ENCODE measurements at places on chromosomes 1 and 21.

- no peak for DNase-seq
These were observed 394.5 kb upstream of the USP24 start for GRCh38 chr1:55609630-55610029.

- DNase-seq, result no peak
These were observed 300.3 kb upstream of the B3GALT2 start for GRCh38 chr1:193486671-193487229.

- DNase-seq, result no peak
These were observed 6.7 kb downstream of the C1QTNF12 start for GRCh38 chr1:1239614-1240347.

GRCh38 chr1:47996060-47996405, 1.2 kb downstream of the TRABD2B start:
- DNase-seq, result no peak

DNA sequence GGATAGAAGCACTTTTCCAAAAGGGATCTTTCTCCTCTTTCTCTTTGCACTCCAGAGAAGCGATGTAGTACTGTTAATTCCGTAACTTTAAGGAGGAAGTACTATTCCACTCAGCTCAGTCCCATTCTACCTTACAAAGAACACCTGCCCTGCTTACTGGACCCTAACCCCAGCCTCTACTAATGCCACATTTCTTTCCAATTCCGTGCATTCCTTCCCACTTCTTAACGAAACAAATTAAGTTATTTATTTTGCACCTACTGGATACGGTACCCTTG, 511 bp downstream of the NDC1 start:
- DNase-seq, result peak; percentile 26

DNA sequence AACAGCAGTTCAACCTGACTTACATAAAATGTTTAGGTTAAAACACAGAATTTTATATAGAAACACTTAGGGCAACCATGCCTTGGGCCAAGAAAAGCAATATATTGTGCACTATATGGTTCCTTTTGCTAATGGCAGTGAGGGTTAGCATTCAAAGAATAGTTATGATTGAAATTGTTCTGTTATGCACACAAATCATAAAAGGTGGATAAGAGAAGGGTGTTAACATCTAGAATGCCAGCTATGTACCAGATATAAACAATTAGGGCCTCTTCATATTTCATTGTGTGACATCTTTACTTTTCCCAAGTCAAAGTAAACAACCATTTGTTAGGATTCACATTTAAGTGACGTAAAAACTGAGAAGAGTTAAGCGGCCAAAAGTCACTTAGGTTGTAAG, 308.0 kb upstream of the B3GALT2 start:
- no peak for DNase-seq

DNA sequence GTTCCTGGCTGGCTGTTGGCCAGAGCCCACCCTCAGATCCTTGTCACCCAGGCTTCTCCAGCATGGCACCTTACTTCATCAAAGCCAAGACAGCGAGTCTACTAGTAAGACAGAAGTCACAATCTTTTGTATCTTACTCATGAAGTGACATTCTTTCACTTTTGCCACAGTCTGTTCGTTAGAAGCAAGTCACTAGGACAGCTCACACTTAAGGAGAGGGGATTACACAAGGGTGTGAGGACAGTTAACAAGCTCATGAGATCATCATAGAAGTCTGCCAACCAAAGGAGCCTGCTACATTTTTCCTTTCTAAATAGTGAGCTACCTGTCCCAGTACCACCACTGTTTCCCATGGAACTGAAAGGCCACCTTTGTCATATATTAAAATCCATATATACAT, 61.5 kb downstream of the PACC1 start:
- DNase-seq, result no peak

DNA sequence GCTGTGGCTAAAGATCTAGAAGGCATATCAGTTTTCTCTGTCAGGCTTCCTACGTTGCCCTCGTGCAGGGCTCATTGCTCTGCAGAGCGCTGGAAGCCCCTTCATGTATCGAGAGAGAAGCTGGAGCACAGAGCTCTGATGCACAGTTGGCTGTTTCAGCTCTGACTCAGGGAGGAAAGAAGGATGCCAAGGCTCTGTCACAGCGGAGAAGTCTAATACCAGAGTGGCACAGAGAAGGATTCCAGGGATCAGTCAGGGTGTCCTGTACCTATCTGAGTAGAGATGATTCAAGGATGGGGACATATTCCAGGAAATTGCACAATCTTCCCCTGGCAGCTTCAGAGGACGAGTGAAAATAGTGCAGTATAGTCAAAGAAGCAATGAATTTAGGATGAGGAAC, 179.2 kb upstream of the FMN2 start:
- peak; percentile 20 for DNase-seq

DNA sequence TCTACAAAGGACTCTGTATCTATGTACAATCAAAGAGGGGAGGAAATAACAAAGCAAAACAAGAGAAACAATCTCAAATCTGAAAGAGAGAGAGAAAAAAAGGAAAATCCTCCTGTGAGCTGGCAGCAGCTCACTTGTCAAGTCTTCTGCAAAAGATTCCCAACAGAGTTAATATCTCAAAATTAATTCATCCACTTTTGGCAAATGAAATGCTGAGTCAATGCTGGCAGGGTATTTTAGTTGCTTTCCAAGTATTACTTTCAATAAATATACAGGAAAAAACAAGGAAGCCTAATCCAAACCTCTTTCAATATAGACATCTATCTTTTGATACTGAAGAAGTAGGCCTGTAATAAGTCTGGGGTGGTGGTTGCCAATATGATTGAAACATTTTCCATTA, 613.9 kb upstream of the NEGR1 start:
- no peak for DNase-seq

DNA sequence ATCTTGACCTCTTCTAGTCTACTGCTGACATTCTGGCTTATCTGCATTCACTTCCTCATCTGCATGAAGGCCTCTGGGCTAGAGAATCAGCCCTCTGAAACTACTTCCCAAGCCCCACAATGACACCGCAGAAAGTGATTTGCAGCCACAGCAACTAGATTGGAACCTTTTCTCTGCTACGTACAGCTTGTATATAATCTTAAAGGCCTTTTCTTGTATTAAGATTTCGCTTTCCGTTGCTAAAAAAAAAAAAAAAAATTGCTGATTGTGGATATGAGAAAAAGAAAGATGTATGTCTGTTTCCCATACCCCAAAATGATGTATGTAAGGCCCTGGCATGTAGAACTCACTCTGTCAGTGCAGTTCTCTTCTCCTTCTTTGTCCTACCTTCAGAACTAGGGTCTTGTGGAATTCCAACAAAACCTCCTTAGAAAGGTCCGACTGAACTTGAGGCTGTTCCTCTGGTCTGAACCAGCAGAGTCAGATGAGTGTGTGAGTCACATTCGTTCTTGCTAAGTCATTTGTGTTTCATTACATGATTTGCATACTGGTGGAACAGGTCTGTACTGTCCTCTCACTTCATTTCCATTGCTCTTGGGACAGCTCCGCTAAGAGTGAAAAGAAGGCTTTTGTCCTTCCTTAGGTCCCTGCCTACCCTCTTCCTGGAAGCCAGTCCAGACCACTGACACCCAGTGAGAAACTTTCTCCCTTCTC, 62.7 kb downstream of the PLPP3 start:
- no peak for DNase-seq

GRCh38 chr1:164510435-164510834, 48.5 kb upstream of the PBX1 start:
- no peak for DNase-seq

- no peak for DNase-seq
These were observed 13.4 kb upstream of the NRIP1 start for GRCh38 chr21:15078180-15078579.

- DNase-seq, result peak; percentile 76
These were observed 918.2 kb upstream of the ADGRL2 start for GRCh38 chr1:80882553-80882952.

DNA sequence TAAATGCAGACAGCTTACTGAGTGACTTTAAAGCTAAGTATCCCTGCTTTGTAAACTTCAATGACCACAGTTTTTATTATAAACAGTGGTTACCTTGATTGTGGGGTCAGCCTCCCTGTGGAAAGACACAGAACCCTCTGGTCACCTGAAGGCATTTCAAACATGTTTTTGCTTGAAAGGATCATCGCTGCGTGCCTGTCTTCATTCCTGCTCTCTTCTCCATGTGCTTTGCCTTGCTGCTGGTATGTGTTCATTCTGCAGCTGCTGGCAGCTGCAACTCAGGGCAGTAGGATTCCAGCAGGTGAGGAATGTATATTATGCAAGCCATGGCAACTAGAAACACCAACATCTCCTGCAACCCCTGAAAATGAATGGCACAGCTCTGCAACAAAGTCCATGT, 81.0 kb upstream of the VAV3 start:
- DNase-seq, result no peak

GRCh38 chr21:44556879-44557278, 1.7 kb downstream of the KRTAP10-3 start:
- DNase-seq, result no peak

GRCh38 chr21:46608672-46609111, 3.8 kb upstream of the S100B start:
- DNase-seq, result no peak

GRCh38 chr1:181646710-181647109, 163.4 kb downstream of the CACNA1E start:
- no peak for DNase-seq

- no peak for DNase-seq
These were observed 1.9 kb downstream of the WDR26 start for GRCh38 chr1:224432672-224433040.

DNA sequence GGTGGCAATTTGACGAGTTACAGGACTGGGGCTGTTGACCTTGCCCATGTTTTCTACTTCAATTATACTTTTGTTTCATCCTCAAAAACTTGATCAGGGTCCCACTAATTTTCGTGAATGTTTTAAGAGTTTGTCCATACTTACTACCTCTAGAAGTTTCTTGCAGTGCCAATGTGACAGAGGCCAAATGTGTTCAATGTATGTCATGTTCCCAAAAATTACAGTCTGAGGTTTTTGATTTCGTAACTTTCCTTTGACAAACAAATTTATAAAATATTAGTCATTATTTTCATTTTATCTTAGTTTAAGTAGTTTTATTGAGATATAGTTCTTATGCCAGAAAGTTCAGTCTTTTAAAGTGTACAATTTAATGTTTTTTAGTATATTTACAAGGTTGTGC, 15.3 kb downstream of the VPS13D start:
- DNase-seq, result no peak

DNA sequence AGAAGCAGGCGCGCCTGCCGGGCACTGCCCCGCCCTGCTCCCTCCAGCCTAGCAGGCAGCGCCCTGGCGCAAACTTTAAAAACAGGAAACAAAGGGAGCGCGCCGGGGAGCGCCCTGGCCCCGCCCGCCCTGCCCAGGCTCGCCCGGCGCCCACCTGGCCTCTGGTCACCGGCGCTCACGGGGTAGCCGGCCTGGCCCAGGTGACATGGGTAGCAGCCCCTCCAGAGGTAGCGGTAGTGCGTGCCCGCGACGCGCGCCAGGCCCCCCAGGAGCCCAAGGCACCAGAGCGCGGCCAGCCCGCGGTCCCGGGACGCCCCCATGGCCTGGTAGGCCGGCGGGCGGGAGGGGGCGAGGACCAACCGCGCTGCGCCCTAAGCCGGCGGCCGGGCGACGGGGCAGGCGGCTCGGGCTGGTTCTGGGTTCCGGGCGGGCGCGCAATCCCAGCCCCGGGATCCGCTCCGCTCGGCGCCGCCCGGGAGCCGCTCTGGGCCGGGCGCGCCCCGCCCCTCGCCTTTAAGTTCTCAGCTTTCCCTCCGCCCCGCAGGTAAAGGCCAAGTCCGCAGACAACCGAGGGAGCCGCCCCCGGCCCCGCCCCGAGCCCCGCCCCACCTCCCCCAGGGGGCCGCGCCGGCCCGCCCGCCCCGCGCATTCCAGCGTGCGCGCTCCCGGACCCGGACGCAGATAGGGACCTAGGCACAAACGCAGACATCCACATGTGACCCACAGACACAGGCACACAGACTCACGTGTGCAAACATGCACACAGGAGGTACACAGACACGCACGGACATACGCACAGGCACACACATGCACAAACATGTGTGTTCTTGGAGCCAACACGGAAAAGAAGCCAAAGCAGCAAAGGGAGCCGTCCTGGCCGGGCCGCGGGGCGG, 76.7 kb downstream of the ARHGEF16 start:
- DNase-seq, result peak; percentile 31

- peak; percentile 19 for DNase-seq
These were observed 214.7 kb upstream of the NRIP1 start for GRCh38 chr21:15279482-15279881.

- no peak for DNase-seq
These were observed 78.1 kb upstream of the ZNF644 start for GRCh38 chr1:91099746-91100621.

DNA sequence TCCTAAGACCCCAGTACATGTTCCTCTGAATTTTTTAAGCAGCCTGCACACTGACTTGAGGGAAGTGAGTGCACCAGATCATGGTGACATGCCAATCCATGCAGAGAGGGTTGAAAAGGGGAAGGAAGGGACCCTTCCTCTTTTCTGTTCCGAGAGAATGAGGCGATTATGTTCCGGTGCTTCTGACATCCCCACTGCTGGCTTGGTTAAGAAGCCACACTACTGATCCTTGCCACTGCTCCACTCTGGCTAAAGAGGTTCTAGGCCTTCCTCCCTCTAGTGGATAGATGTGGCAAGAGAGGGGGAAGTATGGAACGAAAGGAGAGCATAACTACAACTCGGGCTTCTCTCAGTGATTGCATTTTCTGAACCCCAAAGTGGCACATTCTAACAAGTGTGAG, 1.8 kb upstream of the CYB5R1 start:
- DNase-seq, result peak; percentile 8

DNA sequence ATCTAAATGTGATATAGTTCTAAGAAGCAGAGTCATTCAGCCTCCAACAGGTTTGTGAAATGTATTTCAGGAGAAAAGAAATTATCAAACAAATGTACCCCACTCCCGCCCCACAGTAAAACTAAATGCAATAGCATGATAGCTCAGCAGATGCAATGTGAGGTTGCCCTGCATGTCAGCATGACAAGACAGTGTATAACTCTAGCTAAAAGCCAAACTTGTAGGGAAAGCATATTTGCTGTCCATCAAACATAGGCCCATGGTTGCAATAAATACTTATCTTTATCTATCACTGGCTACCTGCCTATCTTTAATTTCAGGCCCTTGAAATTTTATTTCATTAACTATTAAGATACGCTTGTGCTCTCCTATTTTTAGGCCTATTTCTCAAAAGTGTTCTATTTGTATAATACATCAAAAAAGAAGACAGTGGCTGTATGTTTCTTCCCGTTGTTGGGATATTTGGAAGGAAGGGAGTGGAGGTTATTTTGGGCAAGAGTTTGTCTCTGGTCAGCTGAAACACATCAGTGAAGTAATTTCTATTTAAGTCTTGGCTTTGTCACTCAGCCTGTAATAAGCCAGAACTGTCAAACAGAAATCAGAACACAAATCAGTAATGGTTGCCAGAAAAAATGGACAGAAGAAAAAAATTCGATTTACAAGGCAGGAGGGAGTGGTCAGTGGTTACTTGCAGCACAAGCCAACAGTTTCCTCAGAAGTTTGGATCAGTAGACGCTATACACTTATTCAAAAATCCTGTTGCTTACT, 307.4 kb upstream of the ADGRL2 start:
- no peak for DNase-seq

All from HS-27A (cell line).